ENCODE measurements at places on chromosomes 2 and 18.
A peak's percentile ranks its signal among the peaks of the same experiment; 100 is the strongest.

- no peak for DNase-seq
These were observed 114.3 kb upstream of the MCFD2 start for GRCh38 chr2:47029737-47030524.

- no peak for DNase-seq
These were observed 44.5 kb upstream of the C2orf74 start for GRCh38 chr2:61117534-61117933.

DNA sequence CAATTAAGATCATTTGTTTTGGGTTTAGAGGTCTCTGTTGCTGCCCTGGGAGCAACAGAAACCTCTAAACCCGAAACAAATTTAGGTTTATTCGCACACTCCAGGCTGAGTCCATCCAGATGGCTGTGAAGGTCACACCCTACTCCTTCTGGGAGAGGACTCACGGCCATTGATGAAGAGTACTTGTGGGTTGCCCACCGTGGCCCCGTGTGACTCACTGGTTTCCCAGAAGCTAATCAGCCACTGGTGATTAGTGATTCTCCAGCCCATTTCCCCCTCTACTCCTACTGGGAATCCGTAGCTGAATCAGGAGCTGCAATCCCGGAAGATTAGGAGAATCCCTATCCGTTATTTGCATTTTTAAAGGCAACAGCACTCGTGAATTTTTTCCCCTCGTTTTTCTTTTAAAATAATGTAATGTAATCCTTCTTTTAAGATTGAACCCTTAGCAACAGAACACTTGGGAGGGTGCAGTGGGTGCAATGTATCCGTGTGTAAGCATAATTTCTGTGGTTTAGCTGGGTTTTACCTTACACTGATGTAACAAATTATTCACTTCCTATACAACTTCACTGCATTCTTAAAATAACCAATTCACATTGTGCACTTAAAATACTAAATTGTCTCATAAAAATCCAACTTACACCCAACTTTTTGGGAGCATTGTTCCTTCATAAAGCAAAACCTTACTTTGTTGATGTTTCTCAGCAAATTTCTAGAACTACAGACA is 27.5 kb upstream of the EPAS1 start:
- no peak for DNase-seq

DNA sequence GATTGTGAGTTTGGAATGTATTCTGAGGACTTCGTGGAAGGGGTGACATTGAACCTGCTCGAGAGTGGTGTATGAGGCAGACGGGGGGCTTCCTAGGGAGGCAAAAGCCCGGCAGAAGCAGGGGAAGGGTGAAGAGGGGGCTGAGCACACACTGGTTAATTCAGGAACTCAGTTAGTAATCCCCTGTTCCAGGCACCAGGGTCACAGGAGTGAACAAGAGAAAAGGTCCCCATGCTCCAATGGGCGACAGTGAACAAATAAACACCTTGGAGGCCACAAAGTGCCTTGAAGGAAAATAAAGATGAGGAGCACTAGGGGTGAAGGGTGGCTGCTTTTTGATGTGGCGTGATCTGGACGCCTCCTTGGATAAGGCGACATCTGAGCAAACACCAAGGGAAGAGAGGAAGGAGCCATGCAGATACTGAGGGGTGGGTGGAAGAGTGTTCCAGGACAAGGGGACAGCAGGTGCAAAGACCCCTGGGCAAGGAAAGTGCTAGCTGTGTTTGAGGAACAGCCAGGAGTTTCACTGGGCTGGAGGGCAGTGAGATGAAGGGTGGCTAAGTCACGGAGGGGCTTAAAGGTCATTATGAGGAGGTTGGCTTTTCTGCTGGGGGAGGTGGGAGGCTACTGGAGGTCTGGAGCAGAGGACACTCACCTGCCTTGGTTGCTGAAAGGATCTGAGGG is 26.7 kb upstream of the ASB18 start:
- DNase-seq: no peak

- DNase-seq: peak; percentile 49
These were observed 33.6 kb downstream of the KIDINS220 start for GRCh38 chr2:8803658-8804379.

GRCh38 chr2:191321861-191322662 is 76.9 kb downstream of the MYO1B start:
- DNase-seq: no peak

DNA sequence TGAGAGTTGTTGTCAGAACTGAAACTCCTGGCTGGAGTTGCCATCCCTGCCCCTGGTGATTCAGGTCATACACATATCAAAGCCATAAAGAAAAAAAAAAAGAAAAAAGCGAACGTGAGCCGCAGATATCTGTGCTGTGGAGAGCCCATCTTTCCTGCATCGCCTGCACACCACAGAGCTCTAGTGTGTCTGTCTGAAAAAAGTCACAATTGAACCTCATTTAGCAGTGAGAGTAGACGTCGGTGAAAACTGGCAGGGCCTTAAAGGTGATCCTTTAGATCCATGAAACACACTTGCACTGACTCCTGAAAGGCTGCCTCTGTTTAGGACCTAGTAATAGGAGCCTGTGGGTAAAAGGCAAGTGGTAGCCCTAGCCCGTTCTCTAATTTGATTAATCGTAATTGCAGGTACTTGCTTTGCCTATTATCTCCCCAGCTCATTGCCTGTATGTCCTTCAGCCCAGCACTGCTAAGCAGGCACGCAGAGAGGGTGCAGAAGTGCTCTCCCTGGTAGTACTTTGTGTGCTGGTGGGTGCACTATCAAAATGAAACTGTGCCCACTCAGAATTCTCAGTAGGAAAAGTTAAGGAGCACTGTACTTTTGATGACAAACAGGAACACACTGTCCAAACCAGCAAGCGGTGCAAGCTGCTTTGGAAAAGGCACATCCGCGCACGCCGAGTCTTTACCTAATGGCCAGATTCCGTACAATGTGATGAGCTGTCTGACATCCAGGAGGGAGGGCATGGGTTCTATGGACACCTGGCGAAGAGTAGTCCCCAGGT is 103.5 kb upstream of the ASB18 start:
- DNase-seq: no peak

DNA sequence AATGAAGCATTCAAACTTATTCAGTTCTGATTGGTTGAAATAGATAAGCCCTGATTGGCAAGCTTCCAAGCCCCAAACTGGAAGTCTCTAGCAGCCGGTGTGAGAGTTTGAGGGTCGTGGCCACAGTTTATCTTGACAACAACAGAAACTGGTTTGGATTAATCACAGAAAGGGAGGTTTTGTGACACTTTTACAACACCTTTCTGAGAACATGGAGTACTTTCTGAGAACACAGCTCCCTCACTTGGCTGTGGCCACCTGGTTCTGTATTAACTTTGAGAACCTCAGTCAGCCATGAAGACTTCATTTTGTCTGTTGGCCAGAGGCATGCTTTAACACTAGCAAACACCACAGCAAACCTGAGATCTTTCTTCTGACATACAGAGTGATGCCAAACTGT is 280.7 kb upstream of the VWC2L start:
- no peak for DNase-seq
